ENCODE measurements at places on chromosomes 2 and 18.
A peak's percentile ranks its signal among the peaks of the same experiment; 100 is the strongest.

DNA sequence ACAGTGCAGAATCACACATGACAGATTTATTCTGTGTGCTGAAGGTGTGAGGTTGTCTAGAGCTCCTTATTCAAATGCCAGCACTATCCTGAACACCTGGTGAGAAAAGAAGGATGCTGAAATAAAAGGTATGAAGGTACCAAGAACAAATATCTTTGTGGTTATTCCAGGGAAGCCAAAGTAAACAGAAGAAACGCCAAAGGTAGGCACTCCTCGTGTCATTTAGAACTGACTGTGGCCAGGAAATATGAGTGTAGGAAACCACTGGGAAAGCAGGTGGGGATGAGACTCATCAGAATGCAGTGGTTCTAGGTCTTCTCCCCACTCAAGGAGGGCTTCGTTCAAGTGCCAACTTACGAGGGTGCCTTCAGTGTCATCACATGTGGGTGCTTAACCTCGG is 80.8 kb downstream of the KIF5C start:
- no peak for DNase-seq

- no peak for DNase-seq
Measured at GRCh38 chr2:204278454-204278853, 266.8 kb upstream of the PARD3B start.

DNA sequence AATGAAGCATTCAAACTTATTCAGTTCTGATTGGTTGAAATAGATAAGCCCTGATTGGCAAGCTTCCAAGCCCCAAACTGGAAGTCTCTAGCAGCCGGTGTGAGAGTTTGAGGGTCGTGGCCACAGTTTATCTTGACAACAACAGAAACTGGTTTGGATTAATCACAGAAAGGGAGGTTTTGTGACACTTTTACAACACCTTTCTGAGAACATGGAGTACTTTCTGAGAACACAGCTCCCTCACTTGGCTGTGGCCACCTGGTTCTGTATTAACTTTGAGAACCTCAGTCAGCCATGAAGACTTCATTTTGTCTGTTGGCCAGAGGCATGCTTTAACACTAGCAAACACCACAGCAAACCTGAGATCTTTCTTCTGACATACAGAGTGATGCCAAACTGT is 280.7 kb upstream of the VWC2L start:
- no peak for DNase-seq

DNA sequence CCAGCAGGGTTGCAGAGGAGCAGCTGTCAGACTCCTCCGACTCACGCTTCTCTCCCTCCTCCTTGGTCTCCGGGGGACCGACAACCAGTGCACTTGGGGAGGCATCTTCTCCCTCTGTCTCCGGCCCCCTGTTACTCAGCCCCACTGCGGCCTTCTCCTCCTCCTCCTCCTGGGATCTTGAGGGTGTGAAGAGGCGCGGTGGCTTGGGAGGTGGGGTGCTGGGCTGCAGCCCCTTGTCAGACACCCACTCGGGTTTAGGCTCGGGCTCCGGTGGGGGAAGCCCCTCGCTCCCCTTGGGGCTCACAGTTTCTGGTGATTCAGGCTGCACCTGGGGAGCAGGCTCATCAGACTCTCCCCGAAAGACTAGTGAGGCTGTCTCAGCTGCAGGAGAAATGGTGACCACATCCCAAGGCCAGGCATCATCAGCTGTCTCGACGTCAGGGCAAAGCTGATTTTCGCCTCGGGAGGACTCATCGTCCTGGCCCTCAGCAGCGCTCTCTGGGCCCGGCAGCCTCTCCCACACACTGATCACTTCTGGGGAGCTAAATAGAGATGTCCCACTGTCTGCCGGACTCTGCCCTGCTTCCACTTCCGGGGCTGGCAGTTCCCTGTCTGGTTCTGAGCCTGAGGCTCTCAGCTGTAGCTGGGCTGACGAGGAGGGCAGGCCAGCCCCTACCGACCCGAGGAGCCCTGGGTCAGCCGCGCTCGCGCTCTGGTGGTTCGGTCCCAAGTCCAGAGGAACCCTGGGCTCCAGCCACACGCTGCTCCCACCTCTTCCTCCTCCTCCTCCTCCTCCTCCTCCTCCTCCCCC is 9.0 kb upstream of the SFXN5 start:
- no peak for DNase-seq

GRCh38 chr2:174286172-174286571 is 37.8 kb upstream of the OLA1 start:
- DNase-seq: no peak

GRCh38 chr2:172281648-172282570 is 145.5 kb upstream of the ITGA6 start:
- DNase-seq: no peak

- DNase-seq: no peak
Measured at GRCh38 chr2:19313553-19313952, 44.9 kb downstream of the OSR1 start.

GRCh38 chr2:115163572-115163971 is 721.1 kb downstream of the DPP10 start:
- DNase-seq: no peak

DNA sequence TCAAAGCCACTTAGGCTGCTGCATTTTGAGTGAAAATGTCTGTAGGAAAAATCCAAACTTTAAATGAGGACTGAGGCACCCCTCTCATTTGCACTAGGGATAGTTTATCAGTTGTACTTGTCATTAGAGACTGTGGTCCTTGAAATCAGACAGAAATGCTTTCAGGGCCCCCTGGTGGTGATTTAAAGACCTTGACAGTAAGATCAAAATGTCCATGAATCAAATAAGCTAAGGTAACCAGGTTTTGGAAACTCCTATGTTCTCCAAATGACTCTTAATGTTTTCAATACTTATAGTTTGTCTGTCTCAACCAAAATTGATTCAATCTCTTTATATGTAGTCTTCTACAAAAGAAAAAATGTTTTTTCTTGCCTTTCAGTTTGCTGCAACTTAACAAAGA is 28.8 kb upstream of the DDX18 start:
- peak; percentile 21 for DNase-seq

GRCh38 chr2:109333414-109334210 is 204.6 kb downstream of the SH3RF3 start:
- no peak for DNase-seq

- DNase-seq: no peak
Measured at GRCh38 chr2:10798783-10799182, 13.8 kb downstream of the PDIA6 start.

DNA sequence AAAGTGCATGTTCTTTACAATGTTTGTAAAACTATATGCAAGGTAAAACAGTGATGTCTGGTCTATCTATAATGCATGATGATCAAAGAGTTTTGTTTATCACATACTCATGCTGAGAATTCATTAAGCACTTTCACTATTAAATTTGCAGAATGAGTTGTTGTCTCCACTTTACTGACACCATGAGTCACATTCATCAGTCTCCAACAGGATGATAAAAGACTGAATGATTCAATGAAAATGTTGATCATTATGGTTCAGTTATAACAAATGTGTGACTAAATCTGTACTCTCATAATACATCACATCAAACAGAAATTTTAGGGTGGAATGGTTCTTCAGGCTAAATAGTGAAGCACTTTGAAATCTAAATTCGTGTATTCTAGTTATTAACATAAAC is 129.0 kb downstream of the ERBB4 start:
- no peak for DNase-seq

GRCh38 chr2:60495041-60495625 is 58.3 kb downstream of the BCL11A start:
- no peak for DNase-seq

DNA sequence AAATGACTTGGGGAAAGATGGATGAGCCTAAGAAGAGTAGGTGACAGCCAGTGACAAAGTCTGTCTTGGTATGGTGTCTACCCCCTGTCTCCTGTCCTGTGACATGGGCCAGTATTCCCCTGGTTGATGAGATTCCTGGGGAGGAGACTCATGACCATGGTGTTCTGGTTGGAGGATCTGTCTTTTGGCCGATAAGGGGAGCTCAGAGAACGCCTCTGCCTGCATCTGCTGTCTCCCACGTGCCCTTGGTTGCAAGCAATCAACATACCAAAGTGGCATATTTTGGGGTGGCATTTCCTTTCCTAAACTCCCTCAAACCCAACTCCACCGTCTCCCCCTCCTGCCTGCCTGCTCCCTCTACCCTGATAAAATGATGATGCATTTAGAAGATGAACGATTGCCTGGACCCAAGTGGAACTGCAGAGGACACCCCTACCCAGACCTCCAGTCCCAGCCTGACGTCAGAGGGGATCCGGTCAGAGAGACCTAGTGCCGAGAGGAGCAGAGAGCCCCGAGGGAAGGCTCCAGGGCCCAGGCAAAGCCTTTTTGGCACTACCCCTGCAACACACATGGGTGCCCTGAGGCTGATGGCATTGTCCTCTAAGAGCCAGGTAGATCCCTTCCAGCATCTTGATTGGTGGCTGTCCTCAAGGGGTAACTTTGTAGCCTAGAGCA is 124.2 kb upstream of the MSH6 start:
- DNase-seq: no peak

GRCh38 chr2:37173741-37174140 is 14.7 kb downstream of the SULT6B1 start:
- DNase-seq: no peak

GRCh38 chr2:197675711-197676188 is 363 bp upstream of the RFTN2 start:
- DNase-seq: no peak

GRCh38 chr2:24421668-24422067 is 61.3 kb upstream of the ITSN2 start:
- DNase-seq: peak; percentile 53

GRCh38 chr2:46327627-46328026 is 30.4 kb downstream of the EPAS1 start:
- no peak for DNase-seq

DNA sequence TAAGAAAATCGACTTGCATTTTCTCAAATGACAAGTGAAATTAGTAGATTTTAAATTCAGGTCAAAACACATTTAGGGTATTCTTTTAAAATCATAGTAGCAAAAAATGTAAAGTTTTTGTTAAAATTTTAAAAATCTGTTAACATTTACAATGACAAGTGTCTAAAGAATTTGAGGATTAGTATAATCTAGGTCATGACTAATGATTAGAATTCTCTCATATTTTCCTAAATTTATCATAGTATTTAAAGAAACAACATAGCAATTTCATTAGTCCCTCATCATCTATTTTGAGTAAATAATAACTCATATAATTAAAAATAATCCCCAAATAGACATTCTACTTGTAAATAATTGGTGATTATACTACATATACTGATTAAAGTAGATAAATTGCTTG is 23.6 kb downstream of the THUMPD2 start:
- no peak for DNase-seq

DNA sequence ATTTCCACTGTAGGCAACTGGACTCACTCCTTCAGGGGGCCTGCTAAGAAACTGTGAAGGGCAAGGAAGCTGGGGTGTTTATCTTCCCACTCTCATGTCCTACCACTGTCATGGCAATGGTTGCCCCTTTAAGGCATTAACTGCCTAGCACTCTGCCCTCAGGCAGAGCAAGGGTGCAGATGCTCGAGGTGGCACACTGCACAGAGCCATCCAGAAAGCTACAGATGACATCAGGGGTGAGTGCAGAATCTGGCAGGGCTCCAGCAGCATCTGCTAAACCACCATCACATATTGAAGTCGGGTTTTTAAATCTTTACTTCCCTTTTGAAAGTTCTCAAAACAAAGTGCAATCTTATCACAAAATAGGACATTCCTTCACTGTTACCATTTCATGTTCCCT is 75.4 kb downstream of the RAPGEF4 start:
- peak; percentile 19 for DNase-seq

DNA sequence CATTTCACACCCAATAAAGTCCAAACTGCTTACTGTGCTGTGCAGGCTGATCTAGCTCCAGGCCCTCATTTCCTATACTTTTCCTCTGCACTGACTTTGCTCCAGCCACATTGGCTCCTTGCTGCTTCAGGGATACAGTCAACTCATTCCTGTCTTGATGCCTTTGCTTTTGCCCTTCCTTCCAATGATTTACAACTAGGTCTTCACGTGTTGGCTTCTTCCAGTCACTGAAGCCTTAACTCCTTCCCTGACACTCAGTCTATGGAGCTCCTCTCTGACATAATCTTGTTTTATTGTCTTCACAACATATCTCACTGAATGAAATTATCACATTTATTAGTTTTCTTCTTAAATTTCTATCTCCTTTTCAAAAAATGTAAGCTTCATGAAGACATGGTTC is 16.9 kb upstream of the C18orf32 start:
- DNase-seq: no peak

DNA sequence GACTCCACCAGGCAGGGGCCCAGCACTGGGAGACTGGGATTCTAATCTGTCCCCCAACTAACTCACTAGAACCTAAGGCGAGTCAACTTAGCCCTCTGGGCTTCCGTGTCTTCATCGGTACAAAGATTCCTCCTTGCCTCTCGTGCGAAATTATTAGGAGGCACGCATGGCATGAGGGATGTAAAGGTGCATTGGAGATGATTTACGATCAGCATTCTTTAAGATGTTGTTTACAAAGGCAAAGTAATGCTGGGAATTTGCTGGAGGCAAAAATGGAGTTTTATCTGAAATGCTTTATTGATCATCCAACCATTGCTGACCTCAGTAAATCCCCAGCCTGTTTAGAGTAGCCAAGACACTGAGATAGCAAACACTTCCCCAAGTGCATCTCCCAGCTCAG is 171.8 kb upstream of the KLHL29 start:
- DNase-seq: no peak

DNA sequence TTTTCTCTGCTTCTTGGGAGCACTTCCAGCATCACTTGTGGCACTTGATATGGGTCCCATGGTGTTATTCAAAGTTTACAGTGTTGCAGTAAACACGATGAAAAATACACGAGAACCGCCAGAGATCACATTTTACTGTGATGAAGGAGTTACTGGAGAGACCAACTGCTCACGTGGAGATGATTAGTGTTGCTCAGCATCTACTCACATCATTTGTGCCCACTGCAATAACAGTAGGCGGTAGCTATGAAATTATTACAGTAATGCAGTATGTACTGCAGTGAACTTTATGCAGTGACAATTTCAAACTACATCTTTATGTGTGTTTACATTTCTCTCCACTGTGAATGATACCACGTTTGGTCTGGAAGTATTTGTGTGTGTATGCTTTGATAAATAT is 93.5 kb downstream of the SLC4A3 start:
- DNase-seq: no peak

DNA sequence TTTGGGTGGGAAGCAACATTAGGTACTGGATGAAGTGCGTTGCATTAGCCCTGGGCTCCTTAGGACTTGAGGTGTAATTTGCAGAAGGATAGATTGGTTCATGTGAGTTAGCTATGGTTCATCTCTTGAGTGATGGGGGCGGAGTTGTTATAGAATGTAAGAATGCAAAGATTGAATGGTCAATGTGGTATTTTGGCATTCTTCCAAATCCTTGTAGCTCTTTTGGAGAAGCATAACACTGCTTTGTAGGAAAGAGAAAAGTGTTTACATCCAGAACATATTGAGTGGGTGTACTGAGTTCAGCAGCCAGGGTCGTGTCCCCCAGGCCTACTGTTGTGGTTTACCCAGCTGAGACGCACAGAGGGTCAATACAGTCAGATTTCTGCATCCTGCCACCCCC is 173.5 kb downstream of the FMNL2 start:
- DNase-seq: no peak

- no peak for DNase-seq
Measured at GRCh38 chr2:2328848-2329247, 2.2 kb downstream of the MYT1L start.

- no peak for DNase-seq
Measured at GRCh38 chr2:216388046-216388884, 16.0 kb upstream of the MARCHF4 start.

All from activated gamma-delta T cell treated with Interleukin-2 at 50 U/mL for 16 hours (primary cell).